Hematopoietic multipotent progenitor cell (in vitro differentiated cells): ENCODE measurements at places on chromosomes 3 and 15. TPM values are rescaled to one million over a fixed set of nuclear protein-coding genes. Genes with fewer than 3 reads are reported as not detected.

GRCh38 chr3:101531473-101532086, 18.6 kb upstream of the SENP7 start:
- no peak for DNase-seq

DNA sequence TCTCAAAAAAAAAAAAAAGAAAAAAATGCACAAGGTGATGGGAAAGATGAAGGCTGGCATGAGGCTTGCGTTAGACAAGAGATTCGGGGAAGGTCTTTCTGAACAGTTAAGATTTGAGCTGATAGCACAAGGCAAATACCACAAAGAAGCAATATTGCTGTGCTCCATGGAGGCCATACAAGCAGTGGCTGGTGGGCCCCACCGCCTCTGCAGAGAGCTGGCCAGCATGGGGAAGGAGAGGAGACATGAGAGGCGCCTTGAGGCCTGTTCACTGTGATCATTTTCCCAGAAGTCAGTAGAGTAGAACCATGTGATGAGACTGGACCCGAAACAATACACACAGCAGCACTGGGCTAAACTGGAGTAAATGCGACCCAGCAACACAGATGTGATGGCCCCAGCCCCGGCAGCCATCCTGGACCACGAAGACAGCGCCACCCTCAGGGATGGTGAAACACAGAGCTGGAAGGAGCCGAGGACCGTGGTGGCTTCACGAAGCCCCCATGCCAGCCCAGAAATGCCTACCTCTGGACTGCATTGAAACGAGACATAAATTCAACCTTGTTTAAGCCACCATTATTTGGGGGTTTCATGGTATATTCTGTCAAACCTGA, 5.5 kb downstream of the XXYLT1 start:
- DNase-seq: no peak

The OR5K3 gene
- not detected for total RNA-seq

The ADAMTS9 gene
- total RNA-seq: 0.81 TPM

DNA sequence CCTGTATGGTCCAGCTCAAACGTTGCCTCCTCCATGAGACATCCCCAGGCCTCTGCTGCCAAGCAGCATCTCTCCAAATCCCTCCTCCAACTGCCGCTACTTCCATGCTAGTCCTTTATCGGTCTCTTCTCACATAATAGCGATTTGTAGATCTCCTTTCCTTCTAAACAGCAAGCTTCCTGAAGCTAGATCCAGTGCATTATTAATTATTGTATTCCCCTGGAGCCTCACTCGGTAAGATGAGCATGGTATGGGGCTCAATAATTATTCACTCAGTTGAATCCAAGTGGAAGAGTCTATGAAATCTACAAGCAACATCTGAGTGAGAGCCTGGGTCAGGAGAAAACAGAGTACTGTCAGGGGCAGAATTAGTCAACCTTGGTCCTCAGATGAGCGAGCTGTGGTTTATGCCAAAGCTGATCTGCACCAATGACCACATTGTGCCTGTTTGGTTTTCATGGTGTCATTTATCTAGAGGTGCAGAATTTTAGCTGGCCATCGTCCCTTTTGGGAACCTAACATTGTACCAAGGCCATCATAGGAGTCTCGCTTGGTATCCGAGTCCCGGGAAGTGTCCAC, 93.8 kb upstream of the UBE2E1 start:
- no peak for DNase-seq

The AEN gene
- total RNA-seq: 22.9 TPM
